ENCODE measurements at places on chromosomes 1 and 21.
A peak's percentile ranks its signal among the peaks of the same experiment; 100 is the strongest.

GRCh38 chr1:203636291-203636690 lies 9.7 kb downstream of the ATP2B4 start:
- DNase-seq: no peak

DNA sequence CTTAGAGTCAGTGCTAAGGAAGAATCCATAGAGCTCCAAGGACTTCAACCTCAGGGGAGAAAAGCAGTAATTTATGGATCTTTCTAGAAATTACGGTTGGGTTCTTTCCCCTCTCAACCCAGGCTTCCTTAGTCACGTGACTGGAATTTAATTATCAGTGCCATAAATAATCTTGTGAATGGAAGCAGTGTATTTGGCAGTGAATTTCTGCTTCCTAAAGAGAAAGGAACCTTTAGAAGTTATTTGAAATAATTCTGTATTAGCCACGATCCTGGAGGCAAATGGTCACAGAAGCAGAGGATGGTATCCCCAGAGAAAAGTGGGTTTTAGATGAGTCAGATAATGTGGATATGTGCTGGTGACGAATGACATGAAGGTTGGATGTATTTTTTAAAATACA lies 89.6 kb downstream of the NFIA start:
- no peak for DNase-seq

DNA sequence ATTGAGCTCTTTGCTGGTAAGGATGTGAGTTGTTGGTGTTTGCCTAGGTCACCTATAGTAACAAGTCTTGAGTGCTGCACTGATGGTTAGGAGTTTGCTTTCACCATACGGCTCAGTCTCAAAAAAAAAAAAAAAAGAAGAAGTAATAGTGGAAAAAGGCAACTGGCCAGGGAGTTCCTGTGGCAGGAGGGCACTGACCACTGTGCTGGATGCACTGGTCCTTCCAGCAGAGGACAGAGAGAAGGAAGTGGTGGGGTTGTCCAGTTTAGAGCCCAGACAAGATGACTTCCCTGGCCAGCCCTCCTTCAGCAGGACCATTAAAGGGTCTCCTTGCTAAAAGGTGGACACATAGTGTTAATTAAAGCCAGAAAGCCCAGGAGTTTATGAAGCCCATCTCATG lies 11.9 kb upstream of the PTCH2 start:
- DNase-seq: no peak

DNA sequence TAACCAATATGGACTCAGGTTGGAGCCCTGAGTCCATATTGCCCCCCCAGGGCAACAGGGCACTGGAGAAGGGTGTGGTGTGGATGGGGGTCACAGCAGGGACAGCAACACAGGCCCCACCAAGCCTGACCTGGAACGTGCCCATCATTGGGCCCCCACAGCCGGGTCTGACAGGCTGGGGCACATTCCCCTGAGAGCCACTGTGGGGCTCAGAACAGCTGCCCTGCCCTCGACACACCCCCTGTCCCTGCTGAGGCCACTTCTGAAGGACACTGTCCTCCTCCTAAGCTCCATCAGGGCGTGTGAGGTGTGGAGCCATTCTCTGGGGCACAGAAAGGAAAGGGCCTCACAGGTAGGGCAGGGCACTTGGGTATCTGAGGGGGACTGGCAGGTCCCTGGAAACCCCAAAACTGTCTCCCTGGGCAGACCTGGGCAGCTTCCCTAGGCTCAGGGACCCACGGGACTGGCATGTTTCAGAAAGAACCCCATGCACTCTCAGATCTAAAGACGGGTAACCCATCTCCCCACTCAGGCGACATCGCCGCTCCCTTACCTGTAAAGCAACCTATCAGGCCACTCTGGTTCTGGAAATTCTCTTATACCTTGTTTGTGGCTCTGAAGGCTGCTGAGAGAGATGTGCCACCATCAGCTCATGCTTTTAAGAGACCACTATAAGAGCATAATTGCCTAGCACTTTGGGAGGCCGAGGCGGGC lies 95.5 kb downstream of the DMRTB1 start:
- DNase-seq: no peak

DNA sequence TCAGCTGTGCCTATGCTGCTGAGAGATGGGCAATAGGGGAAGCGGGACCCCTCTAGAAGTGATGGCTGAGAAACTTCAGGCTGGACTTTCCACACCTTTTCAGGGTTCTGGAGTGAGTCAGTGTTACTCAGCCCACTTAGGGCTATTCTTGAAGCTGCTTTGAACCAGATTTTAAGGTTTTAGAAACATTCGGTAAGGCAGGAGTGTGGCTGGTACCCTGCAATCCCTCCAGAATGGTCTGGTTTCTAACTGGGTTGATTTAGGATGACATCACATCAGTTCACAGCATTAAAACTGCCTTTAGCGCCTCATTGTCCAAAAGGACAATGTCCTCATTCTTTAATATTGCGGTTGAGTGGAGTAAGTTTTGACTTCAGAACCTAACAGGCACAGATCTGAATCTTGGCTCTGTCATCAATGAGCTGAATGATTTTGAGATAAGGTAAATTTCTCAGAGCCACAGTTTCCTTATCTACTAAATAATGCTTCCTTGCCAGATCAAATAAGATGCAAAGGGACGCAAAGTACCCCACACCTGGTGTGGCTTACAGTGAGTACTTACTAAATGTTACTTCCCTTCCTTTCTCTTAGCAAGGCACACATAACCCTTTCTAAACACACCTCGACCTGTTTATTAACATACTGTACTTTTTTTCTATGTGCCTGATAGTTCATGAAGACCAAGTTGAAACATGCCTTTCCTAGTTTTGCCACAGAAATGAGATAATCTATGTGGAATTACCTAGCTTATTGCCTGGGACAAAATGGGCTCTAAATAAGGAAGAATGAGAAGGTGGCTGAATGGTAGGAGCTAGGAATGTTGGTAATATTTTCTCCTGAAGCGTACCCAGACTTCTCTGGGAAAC lies 209.8 kb downstream of the ROR1 start:
- DNase-seq: no peak

GRCh38 chr1:96144636-96145035 lies 576.9 kb upstream of the PTBP2 start:
- no peak for DNase-seq

DNA sequence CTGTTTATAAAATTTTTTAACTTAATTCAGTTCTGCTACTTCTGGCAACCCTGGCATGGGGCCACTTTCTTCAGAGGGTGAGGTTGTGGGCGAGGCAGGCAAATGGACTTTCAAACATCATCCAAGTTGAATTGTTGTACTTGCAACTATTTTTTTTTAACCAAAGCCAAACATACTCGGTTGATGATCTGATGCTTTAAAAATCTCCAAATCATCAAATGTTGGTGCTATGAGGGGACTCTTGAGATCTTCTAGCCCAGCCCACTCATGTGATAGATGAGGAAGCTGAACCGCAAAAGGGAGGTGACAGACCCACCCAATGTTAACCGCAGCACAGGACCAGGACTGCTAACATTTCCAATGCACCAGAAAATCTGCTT lies 6.7 kb downstream of the SLC1A7 start:
- DNase-seq: no peak

- DNase-seq: peak; percentile 9
These were observed 61.4 kb downstream of the OLFML2B start for GRCh38 chr1:161962091-161962887.
